CD8-positive, alpha-beta memory T cell (primary cell): ENCODE measurements at places on chromosomes 2 and 18. TPM values are rescaled to one million over a fixed set of nuclear protein-coding genes. Genes with fewer than 3 reads are reported as not detected.

TMEM200C gene
- not detected for total RNA-seq

PPP1R1C gene
- not detected for total RNA-seq

SLC4A1AP gene
- 29.6 TPM for total RNA-seq

PROM2 gene
- total RNA-seq = 0.18 TPM

GNAL gene
- total RNA-seq = 0.04 TPM

BIN1 gene
- 87.3 TPM for total RNA-seq

CYRIA gene
- total RNA-seq = 1.2 TPM

CFAP65 gene
- not detected for total RNA-seq

IL1RL1 gene
- 0.22 TPM for total RNA-seq

COL4A3 gene
- not detected for total RNA-seq

TRABD2A gene
- total RNA-seq = 20.3 TPM

C2orf92 gene
- 6.5 TPM for total RNA-seq

GRCh38 chr2:144348846-144349245 lies 171.1 kb downstream of the ZEB2 start:
- DNase-seq = no peak

DNA sequence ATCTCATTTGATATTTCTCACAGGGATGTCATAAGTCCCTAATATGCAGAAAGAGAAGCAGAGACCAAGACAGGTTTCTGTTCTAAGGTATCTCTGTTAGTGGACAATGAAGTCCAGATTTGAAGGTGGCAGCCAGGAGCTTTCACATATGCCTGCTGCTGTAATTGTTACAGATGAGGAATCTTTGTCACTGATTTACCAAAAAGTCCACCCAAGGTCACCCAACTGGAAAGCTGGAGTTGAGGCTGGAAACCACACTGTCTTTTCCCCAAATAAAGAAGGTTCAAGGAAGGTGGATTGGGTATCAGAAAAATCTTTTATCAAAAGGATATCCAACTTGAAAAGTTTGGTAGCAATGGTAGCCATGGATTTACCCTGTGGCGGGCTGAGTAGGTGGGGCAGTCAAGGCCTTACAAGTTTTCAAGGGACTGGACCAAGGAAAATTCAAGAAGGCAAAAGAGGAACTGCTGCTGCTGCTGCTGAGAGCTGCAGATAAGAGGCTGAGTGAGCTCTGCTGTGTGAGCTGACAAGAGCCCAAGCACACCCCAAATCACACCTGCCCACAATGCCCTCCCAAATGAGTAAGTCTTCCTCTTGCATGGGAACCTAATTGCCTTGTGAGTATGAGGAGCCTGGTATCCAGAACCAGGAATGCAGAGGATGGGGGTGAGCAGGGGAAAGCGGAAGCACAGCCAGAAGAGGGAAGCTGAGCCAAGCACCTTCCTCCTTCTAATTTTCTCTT lies 241.2 kb downstream of the ANAPC1 start:
- DNase-seq = no peak

- no peak for DNase-seq
Observed at GRCh38 chr2:72144632-72145288, 2.9 kb downstream of the CYP26B1 start.

DNA sequence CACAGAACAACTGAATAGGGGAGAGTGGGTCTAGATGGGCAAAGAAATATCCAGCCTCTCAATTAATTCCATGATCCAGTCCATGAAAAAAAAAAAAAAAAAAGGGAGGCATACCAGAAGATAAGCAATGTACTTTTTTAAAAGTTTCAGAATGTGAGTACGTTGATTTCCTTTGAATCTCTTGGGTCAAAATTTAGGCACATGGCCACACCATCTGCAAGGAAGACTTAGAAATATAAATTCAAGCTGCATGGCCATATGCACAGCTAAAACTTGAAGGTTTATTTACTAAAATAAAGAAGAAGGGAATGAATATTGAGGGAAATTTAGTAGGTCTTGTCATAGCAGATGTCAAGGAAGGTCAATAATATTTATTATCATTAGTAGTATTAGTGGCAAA lies 286.5 kb upstream of the CDH7 start:
- DNase-seq = no peak

GRCh38 chr18:55317864-55318263 lies 270.1 kb downstream of the TCF4 start:
- no peak for DNase-seq

DNA sequence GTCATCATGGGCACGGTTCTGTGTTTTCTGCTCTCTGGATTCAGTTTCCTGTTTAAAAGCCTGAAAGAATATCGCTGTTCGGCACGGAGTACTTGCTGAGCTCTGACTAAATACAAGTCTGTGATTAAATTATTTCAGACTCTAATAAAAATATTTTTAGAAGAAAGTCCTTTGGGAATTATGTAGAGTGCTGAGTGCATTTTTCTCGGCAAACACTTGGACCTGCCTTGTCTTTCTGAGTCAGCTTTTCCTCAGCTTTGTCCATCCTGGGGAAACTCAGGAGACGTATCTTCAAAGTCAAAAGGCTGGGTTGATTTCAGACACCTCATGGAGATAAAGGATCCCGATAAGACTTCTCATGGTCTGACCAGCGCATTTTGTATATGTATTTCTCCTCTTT lies 45.9 kb downstream of the IL1R2 start:
- DNase-seq = no peak

DNA sequence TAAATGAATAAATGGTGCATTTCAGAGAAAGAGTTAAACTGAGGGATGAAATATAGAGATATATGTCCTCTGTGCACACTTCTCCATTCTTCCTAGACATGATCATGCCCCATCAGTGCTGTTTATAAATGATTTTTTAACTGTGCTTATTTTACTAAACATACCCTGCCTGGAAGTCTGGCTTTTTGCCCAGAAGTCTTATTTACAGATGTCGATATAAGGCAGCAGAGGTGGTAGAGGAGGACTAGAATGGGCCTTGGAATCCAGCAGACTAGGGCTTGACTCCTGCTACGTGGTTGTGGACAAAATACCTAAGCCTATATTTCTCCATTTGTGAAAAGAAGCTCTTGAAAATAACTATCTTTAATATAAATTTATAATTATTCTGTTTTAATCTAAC lies 355.5 kb downstream of the RAD51AP2 start:
- no peak for DNase-seq

DNA sequence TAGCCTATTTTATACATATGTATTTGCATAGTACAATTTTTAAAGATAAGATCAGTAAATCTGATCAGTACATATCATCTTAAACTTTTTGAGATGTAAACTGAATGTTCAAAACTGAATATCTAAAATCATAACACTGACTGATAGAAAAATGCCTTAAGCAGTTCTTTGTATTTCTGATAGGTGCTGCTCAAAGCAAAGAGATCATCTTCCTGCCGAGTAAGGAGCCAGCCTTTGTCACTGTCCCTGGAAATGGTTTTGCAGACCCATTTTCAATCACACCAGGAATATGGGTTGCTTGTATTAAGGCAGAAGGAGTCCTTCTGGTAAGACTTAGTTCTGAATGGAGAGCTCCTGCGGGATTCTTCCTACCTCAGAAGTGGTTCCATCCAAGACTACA lies 135.0 kb downstream of the LAMA3 start:
- no peak for DNase-seq

DNA sequence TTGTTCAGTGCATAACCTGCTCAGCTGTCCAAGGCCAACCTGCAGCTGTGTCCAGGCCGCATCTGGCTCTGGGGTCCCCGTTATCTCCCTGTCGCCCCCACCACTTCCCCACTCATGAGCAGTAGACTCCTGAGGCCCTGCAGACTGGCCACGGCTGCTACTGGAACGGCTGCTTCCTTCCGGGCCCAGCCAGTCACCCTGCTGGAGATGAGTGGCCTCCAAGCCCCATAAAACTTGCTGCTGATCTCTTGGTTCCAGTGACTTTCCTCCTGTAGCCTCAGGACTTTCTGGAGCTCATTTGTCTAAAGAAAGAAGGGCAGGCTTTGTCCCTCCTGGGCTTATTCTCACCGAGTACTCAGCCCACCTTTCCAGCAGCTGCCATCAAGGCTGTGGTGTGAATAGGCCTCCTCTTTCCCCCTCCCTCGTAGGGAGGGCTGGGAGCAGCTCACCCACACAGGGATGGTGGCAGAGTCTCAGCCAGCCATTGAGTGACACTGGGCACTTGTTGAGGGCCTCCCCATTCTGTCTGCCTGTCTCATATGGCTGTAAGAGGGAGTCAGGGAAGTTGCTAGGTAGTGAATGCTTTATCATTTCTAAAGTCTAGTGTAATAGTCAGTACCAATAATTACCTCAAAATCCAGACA lies 257.3 kb downstream of the MYCN start:
- no peak for DNase-seq

DNA sequence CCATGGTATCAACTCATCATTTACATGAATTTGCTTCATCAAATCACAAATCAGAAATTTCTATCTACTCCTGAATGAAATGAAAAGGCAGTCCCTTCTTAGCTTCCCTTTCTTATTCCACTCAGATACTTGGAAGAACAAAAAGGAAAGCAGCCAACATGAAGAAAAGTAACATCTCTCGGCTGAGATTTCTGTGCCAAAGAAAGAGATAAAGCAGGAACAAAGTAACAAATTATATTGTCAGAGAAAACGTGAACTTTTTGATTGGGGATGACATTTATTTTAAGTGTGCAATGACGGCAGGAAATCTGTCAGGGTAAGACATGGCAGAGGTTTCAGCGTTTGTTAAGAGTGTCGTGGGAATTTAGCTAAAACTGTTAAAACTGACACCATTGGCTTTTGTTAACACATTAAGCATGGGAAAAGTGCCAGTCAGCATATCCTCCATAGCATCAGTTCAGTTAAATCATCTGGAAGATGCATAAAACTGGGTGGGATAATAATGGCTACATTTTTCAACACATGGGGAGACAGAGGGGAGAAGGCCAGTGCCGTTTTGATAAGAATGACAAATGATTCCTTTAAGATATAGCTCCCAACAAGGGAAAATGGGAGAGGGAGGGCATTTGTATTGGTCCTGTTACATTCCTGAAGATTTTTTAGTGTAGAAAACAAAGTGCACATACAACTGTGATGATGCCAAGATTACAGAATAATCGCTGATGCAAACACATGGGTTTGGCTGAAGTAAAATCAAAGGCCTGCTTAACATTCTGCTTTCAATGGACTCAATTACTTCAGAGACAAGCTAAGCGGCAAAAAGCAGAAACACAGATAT lies 211.6 kb downstream of the ZNF521 start:
- no peak for DNase-seq

- DNase-seq = no peak
Observed at GRCh38 chr2:197889041-197889440, 84.6 kb downstream of the PLCL1 start.

DNA sequence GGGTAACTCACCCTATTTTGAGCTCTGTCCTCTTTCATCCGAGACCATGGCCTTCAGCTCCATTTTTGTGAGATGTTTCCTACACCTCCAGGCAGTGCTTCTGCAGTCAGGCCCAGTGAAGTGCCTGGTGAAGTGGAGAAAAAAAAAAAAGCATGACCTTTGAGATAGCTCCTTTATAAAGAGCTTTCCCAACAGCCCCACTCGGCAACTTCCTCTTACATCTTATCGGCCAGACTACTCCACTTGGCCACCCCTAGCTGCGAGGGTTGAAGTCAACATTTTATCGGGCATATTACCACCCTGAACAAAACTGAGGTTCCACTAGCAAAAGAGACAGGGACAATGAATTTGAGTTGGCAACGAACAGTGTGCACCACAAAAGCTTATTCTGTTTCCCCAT lies 124.8 kb upstream of the RNF152 start:
- DNase-seq = no peak

- DNase-seq = no peak
Observed at GRCh38 chr2:164836907-164837306, 4.7 kb downstream of the COBLL1 start.

DNA sequence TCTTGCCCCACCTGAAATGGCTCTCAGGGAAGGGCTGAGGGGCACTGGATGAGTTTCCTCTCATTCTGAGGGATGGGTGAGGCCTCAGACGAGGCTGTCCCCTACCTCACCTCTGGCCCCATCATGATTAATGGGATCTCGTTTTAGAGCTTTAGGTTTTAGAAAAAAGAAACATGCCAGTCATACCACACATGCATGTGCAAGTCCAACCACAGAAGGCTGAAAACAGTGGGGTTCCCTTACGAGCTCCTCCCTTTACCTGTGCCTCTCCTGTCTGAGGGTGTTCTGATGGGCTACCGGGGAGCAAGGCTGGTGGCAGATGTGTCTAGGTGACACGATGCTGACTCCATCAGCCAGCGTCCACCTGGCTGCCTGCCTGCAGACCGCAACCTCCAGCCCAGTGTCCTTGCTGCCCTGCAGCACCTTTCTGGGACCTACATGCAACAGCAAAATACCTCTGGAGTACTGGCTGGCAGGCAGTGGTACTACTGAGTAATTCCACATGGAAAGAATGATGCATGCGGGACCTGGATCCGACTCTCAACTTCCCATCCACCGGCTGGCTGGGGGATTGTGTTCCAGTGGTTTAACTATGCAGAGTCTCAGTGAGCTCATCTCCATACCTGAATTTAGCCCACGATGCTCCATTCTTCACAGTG lies 9.1 kb upstream of the LYPD6B start:
- no peak for DNase-seq
